Peyer's patch (tissue), 4 donors: ENCODE measurements at places on chromosomes 2 and 18.
A peak's percentile ranks its signal among the peaks of the same experiment; 100 is the strongest.

DNA sequence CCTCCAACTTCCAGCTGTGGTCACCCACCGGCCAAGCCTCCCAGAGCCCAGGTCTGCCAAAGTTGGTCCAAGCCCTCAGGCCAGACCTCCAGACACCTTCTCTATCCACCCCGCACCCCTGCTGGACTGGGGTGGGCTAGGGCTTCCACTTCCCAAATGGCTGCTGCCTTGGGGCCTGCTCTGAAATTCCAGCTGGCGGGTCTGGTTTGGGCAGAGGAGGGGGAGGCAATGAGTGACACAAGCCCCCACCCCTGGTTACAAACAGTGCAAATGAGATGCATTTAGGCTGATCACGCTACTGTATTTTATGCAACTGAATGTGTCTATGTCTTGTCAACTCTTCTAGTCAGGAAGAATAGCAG lies 14.6 kb downstream of the POU3F3 start:
- DNase-seq, result no peak

GRCh38 chr2:64213532-64214275 lies 69.5 kb upstream of the PELI1 start:
- DNase-seq, result no peak

DNA sequence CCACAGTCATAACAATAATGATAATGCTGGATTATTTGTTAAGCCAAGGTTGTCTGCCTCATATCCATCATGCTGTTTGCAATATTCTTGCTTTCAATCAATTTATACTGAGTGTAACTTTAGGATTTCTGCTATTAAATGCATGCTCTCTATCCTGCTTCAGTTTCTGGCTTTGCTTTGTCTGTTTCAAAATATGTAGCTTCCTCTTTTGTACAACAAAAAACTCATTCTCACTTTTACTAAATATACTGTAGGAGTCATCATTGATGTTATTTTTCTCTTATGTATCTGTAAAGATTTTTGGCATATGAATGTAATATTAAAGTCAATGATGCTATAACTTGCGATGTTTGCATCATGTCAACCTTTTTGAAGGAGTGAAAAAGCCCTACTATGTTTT lies 149.3 kb downstream of the GPD2 start:
- DNase-seq, result no peak

DNA sequence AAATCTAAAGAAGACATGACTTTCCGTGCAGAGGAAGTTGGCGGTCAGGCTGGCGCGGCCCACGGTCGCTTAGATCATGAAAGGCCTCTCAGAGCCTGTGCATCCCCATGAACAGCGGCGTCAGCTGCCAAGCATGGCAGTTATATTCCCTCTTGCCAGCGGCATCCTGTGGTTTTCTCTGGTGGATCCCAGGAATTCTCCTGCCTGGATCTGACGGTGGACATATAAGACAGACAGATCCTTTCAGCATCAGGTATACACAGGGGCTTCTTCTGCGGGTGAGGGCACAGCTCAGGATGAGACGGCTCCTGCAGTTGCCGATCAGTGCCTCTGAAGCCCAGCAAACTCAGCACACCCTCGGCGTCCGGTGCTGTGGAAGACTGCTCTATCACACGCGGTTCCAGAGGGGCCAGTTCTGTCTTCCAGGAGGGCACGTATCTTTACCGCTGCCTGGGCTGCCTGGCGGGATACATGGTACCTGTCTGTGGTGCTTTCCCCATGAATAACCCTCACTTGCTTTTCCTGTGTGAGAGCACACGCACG lies 157.8 kb downstream of the LDLRAD4 start:
- peak; percentile 37 for DNase-seq

DNA sequence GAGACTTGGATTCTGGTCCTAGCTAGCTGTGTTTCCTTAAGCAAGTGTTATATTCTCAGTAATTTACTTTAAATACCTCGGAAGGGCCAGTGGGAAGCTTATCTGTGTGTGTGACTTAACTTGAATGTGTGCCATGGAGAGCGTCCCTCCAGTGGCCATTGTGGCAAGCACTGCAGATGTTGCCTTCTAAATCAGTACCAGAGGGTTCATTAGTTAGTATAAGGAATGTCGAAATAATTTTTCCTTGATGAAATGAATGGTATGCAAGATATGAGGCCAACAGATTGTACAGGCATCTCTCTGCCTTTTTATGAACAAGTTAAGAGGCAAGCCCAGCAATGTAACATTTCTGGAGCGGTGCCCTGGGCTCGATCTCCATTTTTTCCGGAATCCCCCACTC lies 52.0 kb downstream of the FBXO36 start:
- DNase-seq, result no peak

- no peak for DNase-seq
Measured at GRCh38 chr2:169131587-169132512, 62.5 kb downstream of the DHRS9 start.

GRCh38 chr2:172242961-172243360 lies 140.3 kb upstream of the DLX2 start:
- no peak for DNase-seq

DNA sequence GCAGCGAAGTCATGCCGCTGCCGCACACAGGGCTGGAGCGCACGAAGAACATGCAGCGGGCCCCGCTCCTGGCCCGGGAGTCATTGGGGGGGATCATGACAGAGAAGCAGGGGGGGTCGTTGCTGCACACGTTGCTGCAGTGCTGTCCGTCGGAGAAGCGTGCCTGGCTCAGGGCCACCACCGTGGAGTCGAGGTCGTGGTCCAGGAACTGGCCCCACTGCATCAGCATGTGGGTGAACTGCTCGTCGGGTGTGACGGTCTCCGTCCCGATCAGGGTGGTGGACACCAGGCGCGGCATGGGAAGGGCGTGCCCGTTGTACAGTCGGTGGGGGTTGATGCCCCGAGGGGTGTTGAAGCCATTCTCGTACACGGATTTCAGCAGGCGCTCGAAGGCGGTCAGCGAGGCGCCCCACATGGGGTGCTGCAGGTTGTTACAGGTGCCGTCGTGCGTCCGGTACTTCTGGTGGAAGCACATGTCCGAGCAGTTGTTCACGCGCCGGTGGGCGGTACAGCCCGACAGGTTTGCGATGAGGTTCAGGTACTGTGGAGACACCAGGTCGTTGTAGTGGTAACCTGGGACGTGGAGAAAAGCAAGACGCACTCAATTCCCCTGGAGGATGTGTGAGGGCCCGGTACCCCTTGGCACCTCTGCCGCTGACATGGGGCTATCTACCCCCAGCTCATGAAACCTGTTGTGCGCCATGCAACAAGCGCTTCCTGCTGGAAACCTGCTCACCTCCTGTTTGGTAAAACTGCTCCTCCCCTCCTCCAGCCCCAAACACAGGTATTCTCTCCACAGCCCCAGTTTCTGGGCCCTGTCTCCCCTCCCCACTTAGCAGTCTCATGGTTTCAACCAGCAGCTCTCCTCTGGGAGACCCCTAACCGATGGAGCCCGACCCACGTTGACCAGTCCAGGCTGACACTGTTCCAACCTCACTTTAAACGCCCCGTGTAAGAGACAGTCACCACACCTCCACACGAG lies 94.9 kb downstream of the PXDN start:
- no peak for DNase-seq

DNA sequence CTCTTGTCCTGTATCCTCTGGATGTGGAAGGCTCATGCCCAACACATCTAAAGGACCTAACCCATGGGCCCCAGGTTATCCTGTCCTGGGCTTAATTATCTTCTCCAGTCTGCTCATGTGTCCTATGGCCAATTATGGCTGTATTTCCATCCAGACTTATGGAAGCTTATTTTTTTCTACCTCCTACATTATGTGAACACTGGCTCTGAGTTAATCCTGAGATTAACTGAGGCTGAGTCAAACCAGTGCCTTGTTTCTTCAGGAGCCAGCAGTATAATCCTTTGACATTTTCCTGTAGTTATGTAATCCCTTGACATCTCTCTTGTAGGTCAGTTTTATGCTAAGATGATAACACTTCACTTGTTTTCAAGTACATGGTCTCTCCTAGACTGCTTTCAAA lies 213.6 kb downstream of the PMAIP1 start:
- DNase-seq, result no peak

- no peak for DNase-seq
Measured at GRCh38 chr18:77086656-77087392, 45.8 kb downstream of the MBP start.

DNA sequence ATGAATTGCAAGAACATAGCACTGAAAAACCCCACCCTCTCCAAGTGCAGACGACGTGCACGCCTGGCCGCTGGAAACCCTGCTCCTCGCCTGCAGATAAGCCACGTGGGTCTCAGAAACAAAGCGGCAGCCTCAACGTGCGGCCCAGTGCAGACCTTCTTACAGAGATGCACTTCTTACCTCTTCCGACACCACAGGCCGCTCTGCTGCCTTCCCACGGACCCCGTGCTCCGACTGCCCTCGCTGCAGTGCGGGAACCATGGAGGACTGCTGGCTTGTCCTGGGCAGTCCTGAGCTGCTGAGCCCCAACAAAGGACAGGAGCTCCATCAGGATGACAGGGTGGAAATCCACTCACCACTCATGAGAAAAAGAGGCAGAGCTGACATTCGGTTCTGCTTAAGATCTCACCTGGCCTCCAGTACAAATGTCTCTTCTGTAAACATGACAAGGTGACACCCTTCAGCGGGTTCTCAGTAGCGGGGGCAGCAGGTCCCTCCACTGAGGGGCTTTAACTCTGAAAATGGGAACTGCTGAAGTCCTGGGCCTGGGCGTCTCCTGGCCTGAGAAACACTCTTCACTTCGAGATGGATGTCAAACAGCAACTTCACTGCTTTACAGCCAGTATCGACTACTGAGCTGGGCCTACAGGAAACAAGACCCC lies 6.2 kb downstream of the COPS9 start:
- peak; percentile 27 for DNase-seq

GRCh38 chr2:223729781-223730180 lies 107.6 kb downstream of the AP1S3 start:
- no peak for DNase-seq

GRCh38 chr18:76350134-76351025 lies 144.7 kb downstream of the ZNF516 start:
- no peak for DNase-seq

DNA sequence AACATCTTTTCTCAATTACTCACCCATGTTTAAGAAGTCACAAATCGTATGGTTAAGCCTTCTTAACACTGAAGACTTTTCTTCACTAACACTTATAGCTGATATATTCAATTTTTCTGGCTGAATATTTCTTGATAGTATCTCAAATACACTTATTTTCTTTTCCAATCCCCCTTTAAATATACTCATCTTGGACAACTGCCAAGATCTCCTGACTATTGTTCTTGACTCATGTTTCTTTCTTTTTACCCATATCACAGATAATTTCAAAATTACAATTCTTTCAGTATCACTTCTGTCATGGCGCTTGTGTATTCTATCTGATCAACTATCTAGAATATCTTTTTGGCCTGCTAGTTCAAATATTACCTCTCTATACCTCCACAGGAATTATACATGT lies 954.3 kb upstream of the ACVR2A start:
- DNase-seq, result no peak

- no peak for DNase-seq
Measured at GRCh38 chr2:168480825-168481585, 24.9 kb downstream of the CERS6 start.

GRCh38 chr2:237486819-237487448 lies at the start of gene MLPH:
Gene MLPH, plus strand, starts transcription at chr2:237487251. Its CDS starts 6,176 bp downstream, at chr2:237493427.
- DNase-seq, result no peak

DNA sequence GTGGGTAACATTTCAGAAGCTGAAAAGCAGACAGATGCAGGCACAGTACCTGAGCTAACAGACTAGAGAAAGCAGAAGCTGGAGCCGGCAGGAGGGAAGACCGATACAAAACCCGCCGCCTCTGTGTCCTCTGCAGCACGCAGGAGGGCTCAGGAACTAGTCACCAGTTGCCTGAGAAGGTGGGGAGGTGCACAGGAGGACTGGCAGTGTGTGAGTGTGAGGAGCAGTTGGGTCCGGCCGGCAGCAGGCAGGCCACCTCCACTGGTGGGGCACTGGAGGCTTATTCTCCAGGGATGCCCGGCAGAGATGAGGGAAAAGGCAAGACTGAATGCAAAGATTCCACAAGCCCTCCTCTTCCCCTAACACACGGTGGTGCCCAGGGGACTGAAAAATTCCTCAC lies 18.2 kb downstream of the ERCC3 start:
- DNase-seq, result no peak

DNA sequence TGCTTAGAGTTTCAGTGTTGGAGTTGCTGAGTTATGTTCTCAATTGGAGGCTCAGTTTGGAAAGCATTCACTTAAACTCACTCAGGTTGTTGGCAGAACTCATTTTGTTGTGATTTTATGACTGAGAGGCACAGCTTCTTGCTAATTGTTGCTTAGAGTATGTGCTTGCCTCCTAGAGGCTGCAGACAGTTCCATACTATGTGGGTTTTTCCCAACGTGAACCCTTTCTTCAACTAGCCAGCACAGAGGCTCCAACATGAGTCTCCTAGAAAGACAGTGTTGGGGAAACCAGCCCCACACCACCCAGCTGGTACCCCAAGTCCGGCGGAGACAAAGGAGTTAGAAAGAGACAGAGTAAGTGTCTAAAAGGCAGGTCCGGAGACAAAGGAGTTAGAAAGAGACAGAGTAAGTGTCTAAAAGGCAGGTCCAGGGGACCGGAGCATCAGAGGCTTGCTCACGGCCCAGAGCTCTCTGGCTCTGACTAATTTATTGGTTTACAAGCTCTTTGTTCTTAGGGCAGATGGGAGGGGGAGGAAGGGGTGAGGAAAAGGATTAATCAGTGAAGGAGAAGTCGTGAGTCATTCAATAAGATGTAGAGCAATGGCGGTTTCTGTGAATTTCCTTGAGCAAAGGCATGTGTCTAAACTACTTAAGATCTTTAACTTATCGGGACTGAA lies 999.7 kb upstream of the LRRTM1 start:
- no peak for DNase-seq
